ENCODE measurements at places on chromosomes 2 and 18. TPM values are rescaled to one million over a fixed set of nuclear protein-coding genes. Genes with fewer than 3 reads are reported as not detected.

The PTPRN gene
- not detected for total RNA-seq

DNA sequence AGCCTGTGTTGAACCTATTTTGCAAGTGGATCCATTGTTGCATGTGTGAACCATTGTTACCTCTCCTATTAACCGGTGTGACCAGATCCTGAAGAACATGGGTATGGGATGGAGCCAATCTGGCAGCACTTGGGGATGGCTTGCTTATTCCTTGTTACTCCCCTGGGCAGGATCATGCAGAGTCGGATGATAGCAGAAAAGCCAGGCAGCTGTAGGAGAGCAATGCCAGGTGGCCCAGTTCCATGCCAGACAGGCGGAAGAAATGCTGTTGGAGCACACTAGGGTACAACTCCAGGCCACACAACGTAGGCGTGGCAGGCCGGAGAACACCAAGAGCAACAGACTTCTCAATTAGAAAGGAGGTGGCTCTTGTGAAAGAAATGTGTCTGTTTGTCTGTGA is 16.3 kb upstream of the MYO1B start:
- DNase-seq = no peak
- H3K36me3 ChIP-seq = no peaks in the 10 kb centered on the region
- H3K27ac ChIP-seq = no peak overlapping the region
- no peaks in the 10 kb centered on the region for H3K27me3 ChIP-seq

DNA sequence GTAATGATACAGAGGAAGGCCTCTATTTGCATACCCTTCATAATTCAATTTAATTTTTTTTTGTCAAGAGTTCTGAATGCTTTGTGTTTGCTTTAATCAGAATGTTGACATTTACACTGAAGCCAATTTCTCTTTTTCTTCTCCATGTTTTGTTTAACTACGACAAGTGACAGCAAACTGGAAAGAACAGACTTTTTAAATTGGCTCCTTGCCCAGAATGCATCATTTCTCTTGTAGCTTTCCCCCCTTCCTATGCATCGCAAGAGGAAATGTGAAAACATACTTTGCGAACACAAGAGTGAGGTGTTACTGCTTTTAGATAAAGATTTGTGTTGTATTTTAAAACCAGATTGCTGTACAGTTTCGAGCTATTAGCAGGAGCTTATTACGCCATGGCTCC is 955.2 kb upstream of the CELF4 start:
- no peak overlapping the region for H3K27ac ChIP-seq
- no peaks in the 10 kb centered on the region for H3K4me1 ChIP-seq
- no peak for DNase-seq
- no peaks in the 10 kb centered on the region for H3K27me3 ChIP-seq
- H3K36me3 ChIP-seq = no peaks in the 10 kb centered on the region
- H3K4me3 ChIP-seq = no peak overlapping the region

The SUPT7L gene
- total RNA-seq = 29.3 TPM

- H3K4me1 ChIP-seq = peaks cover 16% of the 10 kb centered on the region
- no peak overlapping the region for H3K27ac ChIP-seq
- no peak overlapping the region for H3K4me3 ChIP-seq
- no peaks in the 10 kb centered on the region for H3K27me3 ChIP-seq
- DNase-seq = no peak
These were observed 56.7 kb downstream of the OSR1 start for GRCh38 chr2:19301706-19302105.

- H3K27ac ChIP-seq = no peak overlapping the region
- H3K4me3 ChIP-seq = no peak overlapping the region
- H3K27me3 ChIP-seq = no peaks in the 10 kb centered on the region
- DNase-seq = no peak
- no peaks in the 10 kb centered on the region for H3K36me3 ChIP-seq
These were observed 214.9 kb upstream of the TNP1 start for GRCh38 chr2:217074576-217075255.

- no peaks in the 10 kb centered on the region for H3K36me3 ChIP-seq
- no peak for DNase-seq
- no peaks in the 10 kb centered on the region for H3K27me3 ChIP-seq
- H3K27ac ChIP-seq = no peak overlapping the region
- peaks cover 4% of the 10 kb centered on the region for H3K4me1 ChIP-seq
These were observed 435.4 kb downstream of the IRS1 start for GRCh38 chr2:226364217-226364616.

GRCh38 chr2:79432731-79433146 is 80.1 kb upstream of the CTNNA2 start:
- no peak overlapping the region for H3K4me3 ChIP-seq
- no peaks in the 10 kb centered on the region for H3K4me1 ChIP-seq
- no peak overlapping the region for H3K27ac ChIP-seq
- H3K36me3 ChIP-seq = no peaks in the 10 kb centered on the region
- H3K27me3 ChIP-seq = no peaks in the 10 kb centered on the region
- no peak for DNase-seq

- peak overlapping the region; percentile 94 for H3K27ac ChIP-seq
- peak; percentile 98 for DNase-seq
- no peaks in the 10 kb centered on the region for H3K27me3 ChIP-seq
- no peaks in the 10 kb centered on the region for H3K36me3 ChIP-seq
- H3K4me3 ChIP-seq = no peak overlapping the region
- H3K4me1 ChIP-seq = peaks cover 42% of the 10 kb centered on the region
These were observed 67.1 kb upstream of the MAP4K4 start for GRCh38 chr2:101630224-101630949.

DNA sequence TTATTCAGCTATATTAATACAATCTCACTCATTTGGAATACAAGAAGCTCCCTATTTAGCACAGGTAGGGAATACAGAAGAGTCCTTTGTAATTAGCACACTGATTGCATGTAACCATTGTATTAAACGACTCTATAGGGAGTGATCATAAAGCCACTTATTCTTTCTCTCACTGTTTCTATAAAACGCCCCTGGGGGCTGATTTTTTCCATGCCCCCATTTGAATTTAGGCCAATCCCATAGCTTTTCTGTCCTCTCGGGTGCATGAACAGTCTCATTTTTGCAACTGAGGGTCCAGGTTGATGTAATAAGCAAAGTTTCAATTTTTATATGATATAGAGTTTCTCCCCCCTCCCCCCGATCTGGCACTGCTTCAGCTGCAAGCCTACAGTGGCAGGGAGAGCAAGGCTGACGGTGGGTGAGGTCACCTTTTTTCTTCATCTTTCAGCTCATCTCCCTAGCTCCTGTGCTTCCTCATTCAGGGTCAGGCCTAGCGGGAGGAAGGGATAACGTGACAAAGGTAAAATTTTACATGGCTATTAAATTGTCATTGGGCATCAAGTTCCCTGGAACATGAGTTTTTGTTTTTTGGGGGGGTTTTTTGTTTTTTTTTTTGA is 45.7 kb downstream of the GAD1 start:
- H3K36me3 ChIP-seq = 0 out of 2 replicates have a peak, but pooled peaks cover 5% of the 10 kb centered on the region
- DNase-seq = no peak
- no peak overlapping the region for H3K27ac ChIP-seq
- no peaks in the 10 kb centered on the region for H3K27me3 ChIP-seq
- H3K4me3 ChIP-seq = no peak overlapping the region

GRCh38 chr18:2610549-2610948 is 39.2 kb downstream of the NDC80 start:
- no peak for DNase-seq
- no peak overlapping the region for H3K4me3 ChIP-seq
- peaks cover 11% of the 10 kb centered on the region for H3K4me1 ChIP-seq
- peaks cover 43% of the 10 kb centered on the region for H3K36me3 ChIP-seq

DNA sequence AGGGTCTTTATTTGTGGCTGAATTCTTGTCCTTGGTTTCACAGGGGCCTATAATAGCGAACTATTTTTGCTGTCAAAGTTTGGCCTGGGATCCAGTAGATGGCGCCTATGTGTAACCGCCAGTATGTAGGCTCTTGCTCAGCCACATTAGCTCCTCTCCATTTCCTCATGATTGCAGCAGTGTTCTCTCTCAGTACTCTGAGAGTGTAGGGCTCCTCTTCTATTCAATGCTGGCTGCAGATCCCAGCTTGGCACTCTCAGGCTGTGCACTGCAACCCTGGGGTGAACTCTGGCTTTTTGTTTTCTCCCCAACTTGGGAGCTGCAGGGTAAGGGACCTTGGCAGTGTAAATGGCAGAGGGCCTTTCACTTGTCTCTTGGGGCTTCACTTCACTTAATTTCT is 344.6 kb upstream of the CHAC2 start:
- no peak for DNase-seq
- no peaks in the 10 kb centered on the region for H3K27me3 ChIP-seq
- H3K4me1 ChIP-seq = no peaks in the 10 kb centered on the region
- H3K27ac ChIP-seq = no peak overlapping the region

GRCh38 chr18:33946336-33946735 is 278.4 kb downstream of the NOL4 start:
- no peaks in the 10 kb centered on the region for H3K36me3 ChIP-seq
- no peak overlapping the region for H3K4me3 ChIP-seq
- H3K27ac ChIP-seq = no peak overlapping the region
- H3K4me1 ChIP-seq = no peaks in the 10 kb centered on the region

GRCh38 chr2:23554054-23554697 is 169.2 kb downstream of the KLHL29 start:
- no peaks in the 10 kb centered on the region for H3K27me3 ChIP-seq
- H3K36me3 ChIP-seq = no peaks in the 10 kb centered on the region
- no peaks in the 10 kb centered on the region for H3K4me1 ChIP-seq
- no peak for DNase-seq
- H3K27ac ChIP-seq = no peak overlapping the region
- H3K4me3 ChIP-seq = no peak overlapping the region

- H3K4me3 ChIP-seq = no peak overlapping the region
- no peaks in the 10 kb centered on the region for H3K4me1 ChIP-seq
- H3K27me3 ChIP-seq = peaks cover 63% of the 10 kb centered on the region
- DNase-seq = no peak
- no peak overlapping the region for H3K27ac ChIP-seq
- no peaks in the 10 kb centered on the region for H3K36me3 ChIP-seq
These were observed 190.8 kb downstream of the TMEM18 start for GRCh38 chr2:486371-486770.

The CHRNG gene
- total RNA-seq = not detected

DNA sequence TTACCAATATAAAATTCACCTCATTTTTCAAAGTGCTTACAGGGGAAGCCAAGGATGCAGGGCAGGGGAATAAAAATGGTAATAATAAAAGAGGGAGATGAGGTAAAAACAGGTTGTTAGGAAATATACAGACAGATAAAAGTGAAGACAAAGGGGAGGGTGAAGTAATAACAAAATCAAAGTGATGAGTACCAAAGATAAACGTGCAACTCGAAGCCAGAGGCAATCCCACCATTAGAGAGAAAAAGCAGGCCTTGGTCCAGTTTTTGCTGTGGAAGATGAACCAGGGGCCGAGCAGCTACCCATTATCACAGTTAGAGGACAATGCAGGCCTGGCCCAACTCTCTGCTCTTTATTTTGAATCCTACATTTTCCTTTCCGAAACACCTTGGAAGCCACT is 99.6 kb upstream of the UPP2 start:
- H3K36me3 ChIP-seq = no peaks in the 10 kb centered on the region
- no peak overlapping the region for H3K27ac ChIP-seq
- no peaks in the 10 kb centered on the region for H3K4me1 ChIP-seq
- no peak overlapping the region for H3K4me3 ChIP-seq
- H3K27me3 ChIP-seq = no peaks in the 10 kb centered on the region

DNA sequence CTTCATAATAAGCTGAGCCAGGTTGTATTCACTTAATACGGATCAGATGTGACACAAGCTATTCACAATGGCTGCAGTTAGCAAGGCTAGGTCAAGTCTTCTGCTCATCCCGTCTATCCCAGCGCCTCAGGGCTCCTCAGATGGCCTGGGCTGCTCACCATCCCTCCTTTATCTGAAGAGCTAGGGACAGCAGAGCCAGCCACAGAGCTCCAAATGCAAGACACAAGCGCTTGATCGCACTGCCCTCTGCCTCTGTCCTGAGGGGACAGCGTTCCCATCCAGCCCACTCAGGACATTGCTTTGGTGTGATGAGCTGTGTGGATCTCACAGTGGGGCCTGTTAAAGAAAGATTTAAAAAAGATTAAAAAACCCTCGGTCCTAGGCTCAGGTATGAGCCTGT is 254.4 kb upstream of the HS6ST1 start:
- H3K4me1 ChIP-seq = no peaks in the 10 kb centered on the region
- no peak overlapping the region for H3K4me3 ChIP-seq
- no peak for DNase-seq
- no peaks in the 10 kb centered on the region for H3K36me3 ChIP-seq
- peaks cover 5% of the 10 kb centered on the region for H3K27me3 ChIP-seq

GRCh38 chr2:113203217-113203530 is 29.4 kb downstream of the PSD4 start:
- H3K4me3 ChIP-seq = no peak overlapping the region
- H3K27me3 ChIP-seq = no peaks in the 10 kb centered on the region
- no peak for DNase-seq
- no peaks in the 10 kb centered on the region for H3K36me3 ChIP-seq
- H3K27ac ChIP-seq = no peak overlapping the region
- peaks cover 6% of the 10 kb centered on the region for H3K4me1 ChIP-seq

GRCh38 chr18:596288-596881 is 403 bp upstream of the CLUL1 start:
- H3K4me1 ChIP-seq = peaks cover 9% of the 10 kb centered on the region
- H3K36me3 ChIP-seq = no peaks in the 10 kb centered on the region
- H3K4me3 ChIP-seq = peak overlapping the region; percentile 54

The KIF5C gene
- 0.23 TPM for total RNA-seq

- no peak overlapping the region for H3K4me3 ChIP-seq
- no peak for DNase-seq
- no peaks in the 10 kb centered on the region for H3K4me1 ChIP-seq
- no peaks in the 10 kb centered on the region for H3K36me3 ChIP-seq
- H3K27ac ChIP-seq = no peak overlapping the region
These were observed 6.3 kb upstream of the PROKR1 start for GRCh38 chr2:68637047-68637446.

DNA sequence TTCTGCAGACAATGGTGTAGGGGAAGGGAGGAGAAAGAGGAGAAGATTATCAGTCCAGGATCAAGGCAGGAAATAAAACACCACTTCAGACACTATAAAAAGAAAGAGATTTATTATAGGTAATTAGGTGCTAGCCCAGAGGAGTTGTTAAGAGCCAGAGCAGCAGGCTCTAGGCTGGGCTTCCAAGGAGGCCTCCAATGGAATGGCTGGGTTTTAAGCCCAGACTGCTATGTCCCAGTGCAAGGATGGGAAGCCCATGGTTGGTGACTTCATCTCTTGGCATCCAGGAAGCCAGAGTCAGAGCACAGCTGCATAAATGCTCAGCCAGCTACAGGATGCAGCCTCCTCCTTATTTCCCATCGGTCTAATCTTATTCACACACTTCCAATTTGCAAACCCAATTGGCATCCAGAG is 95.6 kb downstream of the LAMA3 start:
- H3K27ac ChIP-seq = no peak overlapping the region
- no peaks in the 10 kb centered on the region for H3K27me3 ChIP-seq
- H3K36me3 ChIP-seq = no peaks in the 10 kb centered on the region

The ANKRD30B gene
- not detected for total RNA-seq

- H3K27ac ChIP-seq = no peak overlapping the region
- H3K4me3 ChIP-seq = no peak overlapping the region
- H3K4me1 ChIP-seq = no peaks in the 10 kb centered on the region
- no peak for DNase-seq
- peaks cover 28% of the 10 kb centered on the region for H3K27me3 ChIP-seq
- no peaks in the 10 kb centered on the region for H3K36me3 ChIP-seq
These were observed 377.8 kb downstream of the LNPK start for GRCh38 chr2:175624211-175624761.

The HOXD13 gene
- not detected for total RNA-seq

GRCh38 chr2:149148194-149149006 is 109.9 kb downstream of the LYPD6B start:
- no peak overlapping the region for H3K4me3 ChIP-seq
- no peaks in the 10 kb centered on the region for H3K27me3 ChIP-seq
- H3K4me1 ChIP-seq = no peaks in the 10 kb centered on the region
- H3K27ac ChIP-seq = no peak overlapping the region
